ENCODE measurements at places on chromosomes 6 and 20.

DNA sequence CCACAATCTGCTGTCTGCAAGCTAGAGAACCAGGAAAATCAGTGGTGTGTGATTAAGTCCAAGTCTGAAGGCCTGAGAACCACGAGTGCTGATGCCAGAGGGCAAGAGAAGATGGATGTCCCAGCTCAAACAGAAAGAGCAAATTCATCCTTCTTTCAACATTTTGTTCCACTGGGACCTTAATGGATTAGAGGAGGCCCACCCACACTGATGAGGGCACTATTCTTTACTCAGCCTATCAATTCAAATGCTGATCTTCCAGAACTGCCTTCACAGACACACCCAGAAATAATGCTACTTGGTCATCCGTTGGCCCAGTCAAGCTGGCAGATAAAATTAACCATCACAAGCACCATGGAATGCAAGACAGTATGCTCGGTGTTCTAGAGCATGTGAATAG is 226.6 kb upstream of the SASH1 start:
- no peak for DNase-seq

- DNase-seq: no peak
Measured at GRCh38 chr20:12902992-12903391, 105.8 kb upstream of the SPTLC3 start.

DNA sequence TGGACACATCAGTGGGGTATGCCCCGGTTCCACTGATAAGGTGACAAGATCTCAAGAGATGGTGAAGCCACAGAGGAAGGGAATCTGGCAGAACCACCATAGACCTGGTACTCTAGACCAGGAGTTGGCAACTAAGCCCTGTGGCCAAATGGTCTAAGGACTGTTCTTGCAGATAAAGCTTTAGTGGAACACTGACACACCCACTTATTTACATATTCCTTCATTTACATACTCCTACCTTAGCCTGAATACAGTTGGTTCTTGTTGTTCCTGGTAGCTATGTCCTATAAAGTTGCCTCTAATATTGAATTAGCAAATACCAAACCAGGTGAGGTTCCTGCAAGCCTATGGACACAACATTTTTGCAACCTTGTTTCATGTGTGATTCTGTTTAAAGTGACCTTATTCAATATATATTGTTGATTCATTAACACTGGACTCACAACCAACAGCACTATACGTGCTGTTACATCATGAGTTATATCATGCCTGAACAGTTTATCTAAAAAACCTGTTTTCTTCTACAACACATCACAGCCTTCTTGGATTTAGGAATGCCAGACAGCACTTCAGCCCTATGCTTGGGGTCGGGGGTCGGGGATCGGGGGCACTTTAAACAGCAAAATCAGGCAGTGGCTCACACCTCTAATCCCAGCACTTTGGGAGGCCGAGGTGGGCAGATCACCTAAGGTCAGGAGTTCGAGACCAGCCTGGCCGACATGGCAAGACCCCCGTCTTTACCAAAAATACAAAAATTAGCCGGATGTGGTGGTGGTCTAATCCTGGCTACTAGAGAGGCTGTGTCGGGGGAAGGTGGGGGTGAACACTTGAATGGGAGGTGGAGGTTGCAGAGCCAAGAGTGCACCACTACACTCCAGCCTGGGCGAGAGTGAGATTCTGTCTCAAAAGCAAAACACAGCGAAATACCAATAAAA is 2.5 kb downstream of the CCDC167 start:
- no peak for DNase-seq

DNA sequence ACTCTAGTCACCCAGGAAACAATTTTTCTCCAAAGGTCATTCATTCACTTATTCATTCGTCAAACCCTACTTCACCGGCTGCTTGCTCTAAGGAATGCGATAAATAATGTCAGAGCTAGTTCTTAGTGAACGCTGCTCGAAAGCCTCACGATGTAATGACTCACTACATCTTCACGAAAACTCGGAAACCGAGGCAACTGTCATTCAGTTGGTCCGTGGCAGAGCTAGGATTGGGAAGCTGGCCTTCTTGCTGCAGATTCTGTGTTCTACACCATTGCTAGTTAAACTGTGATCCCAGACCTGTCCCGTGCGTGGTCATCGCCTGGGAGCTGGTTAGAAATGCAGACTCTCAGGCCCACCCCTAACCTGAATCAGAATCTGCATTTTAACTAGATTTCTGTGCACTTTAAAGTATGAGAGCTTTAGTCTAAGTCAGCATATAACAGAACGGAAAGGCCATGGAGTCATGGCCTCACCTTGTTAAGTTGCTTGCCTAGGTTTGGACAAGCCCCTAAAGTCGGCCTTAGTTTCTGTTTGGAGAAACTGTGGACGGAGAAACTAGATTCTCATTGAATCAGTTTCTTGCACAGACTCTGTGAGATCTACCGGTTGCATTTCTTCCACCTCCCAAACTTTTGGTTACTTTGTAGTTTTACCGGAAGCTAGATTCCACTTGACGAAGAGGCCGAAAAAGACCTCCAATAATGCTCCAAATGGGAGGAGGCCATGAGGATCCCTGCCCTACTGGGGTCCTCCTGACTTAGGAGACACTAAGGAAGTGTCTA is 651 bp upstream of the CCND3 start:
- peak; percentile 97 for DNase-seq

GRCh38 chr20:19881080-19881840 is 123.2 kb downstream of the RIN2 start:
- no peak for DNase-seq

GRCh38 chr20:15986690-15987089 is 586.6 kb downstream of the KIF16B start:
- DNase-seq: no peak

DNA sequence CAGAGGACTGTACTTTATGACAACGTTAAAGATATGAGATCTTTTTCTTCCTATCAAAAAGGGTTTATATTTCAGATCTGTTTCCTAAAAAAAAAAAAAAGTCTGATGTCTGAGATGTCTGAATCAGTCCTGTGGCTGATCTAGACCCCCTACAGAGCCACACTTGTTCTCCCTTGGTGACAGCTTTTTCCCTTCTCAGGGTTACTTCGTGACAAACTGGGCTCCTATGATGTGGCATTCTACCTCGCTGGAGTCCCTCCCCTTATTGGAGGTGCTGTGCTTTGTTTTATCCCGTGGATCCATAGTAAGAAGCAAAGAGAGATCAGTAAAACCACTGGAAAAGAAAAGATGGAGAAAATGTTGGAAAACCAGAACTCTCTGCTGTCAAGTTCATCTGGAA is 134.5 kb downstream of the SLC16A10 start:
- DNase-seq: no peak

GRCh38 chr20:17664025-17664633 is 17.9 kb downstream of the RRBP1 start:
- DNase-seq: no peak

Measured in renal cortical epithelial cell (primary cell).